Natural killer cell (primary cell): ENCODE measurements at places on chromosomes 7 and 10. TPM values are rescaled to one million over a fixed set of nuclear protein-coding genes. Genes with fewer than 3 reads are reported as not detected.

The MMD2 gene
- not detected for total RNA-seq

- no peak for DNase-seq
Observed at GRCh38 chr7:66429498-66430163, 199.1 kb upstream of the KCTD7 start.

DNA sequence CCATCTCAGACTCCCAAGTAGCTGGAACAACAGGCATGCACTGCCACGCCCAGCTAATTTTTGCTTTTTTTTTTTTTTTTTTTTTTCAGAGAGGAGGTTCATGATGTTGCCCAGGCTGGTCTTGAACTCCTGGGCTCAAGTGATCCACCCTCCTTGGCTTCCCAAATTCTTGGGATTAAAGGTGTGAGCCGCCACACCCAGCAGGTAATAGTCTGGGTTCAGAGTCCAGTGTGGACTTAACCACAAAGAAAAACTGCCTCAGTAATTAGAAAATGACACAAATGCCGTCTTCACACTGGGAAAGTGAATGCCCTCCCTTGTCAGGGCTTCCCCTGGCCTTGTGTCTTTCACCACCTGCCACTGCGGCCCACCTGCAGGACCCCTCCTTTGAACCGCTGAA is 101.1 kb downstream of the RAB11FIP2 start:
- no peak for DNase-seq

DNA sequence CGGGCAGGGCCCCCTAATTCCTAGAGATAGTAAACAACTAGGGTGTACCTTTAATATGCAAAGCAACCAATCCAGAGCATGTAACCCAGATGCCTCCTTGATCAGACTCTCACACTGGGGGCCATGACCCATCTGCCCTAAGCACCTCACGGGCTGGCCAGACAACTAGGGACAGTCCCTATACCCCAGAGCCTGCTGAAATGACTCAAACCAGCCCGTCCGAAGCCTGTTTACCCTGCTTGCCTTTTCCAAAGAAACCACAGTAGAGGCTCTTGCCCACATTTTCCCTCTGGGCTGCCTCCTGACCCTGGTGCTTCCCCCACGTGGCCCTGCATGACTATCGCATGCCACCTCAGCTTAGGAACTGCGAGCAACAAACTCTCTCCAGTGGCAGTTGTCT is 46.2 kb downstream of the RGS10 start:
- no peak for DNase-seq

The KIAA1217 gene
- total RNA-seq: not detected

DNA sequence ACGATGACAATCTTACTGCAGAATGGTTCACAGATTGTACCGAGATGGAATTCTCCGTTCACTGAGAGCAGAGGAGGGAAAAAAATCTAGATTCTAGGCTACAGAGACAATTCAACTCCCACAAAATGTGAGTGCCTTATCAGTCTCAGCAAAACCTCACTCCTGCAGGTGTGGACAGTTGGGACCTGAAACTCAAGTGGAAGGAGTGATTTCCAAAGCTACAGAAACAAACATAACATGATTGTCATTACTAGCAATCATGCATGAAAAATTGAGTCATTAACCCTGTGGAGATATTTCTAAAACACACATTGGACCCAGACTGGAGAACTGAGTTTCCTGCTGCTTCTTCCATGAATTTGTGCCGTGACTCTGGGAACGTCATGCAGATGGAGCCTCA is 70.3 kb downstream of the CALML3 start:
- no peak for DNase-seq

- DNase-seq: no peak
Observed at GRCh38 chr7:78020136-78020873, 221.7 kb downstream of the PHTF2 start.

GRCh38 chr7:1608318-1608717 is 38.5 kb upstream of the PSMG3 start:
- DNase-seq: no peak

The LIPK gene
- not detected for total RNA-seq
